ENCODE measurements at places on chromosomes 3 and 15.
A peak's percentile ranks its signal among the peaks of the same experiment; 100 is the strongest.

DNA sequence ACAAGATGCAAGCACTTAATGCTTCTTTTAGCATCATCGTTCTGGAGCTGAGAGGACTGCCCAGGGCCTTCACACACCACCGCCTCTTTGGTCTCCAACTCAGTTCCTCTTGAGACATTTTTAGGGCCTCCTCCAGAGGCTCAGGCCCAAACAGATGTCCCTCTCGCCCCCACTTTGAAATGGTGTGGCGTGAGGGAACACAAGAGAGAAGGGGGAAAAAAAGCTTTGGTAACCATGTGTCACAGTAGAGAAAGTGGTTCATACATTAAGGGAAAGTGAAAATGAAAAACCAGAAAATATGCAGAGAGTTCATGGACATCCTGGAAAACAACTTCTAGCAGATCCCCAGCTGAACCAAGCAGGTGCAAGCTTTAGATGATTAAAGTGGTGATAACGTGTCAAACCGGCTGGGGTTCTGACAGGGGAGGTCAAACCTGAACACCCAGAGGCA is 33.1 kb upstream of the FOXP1 start:
- DNase-seq: no peak

DNA sequence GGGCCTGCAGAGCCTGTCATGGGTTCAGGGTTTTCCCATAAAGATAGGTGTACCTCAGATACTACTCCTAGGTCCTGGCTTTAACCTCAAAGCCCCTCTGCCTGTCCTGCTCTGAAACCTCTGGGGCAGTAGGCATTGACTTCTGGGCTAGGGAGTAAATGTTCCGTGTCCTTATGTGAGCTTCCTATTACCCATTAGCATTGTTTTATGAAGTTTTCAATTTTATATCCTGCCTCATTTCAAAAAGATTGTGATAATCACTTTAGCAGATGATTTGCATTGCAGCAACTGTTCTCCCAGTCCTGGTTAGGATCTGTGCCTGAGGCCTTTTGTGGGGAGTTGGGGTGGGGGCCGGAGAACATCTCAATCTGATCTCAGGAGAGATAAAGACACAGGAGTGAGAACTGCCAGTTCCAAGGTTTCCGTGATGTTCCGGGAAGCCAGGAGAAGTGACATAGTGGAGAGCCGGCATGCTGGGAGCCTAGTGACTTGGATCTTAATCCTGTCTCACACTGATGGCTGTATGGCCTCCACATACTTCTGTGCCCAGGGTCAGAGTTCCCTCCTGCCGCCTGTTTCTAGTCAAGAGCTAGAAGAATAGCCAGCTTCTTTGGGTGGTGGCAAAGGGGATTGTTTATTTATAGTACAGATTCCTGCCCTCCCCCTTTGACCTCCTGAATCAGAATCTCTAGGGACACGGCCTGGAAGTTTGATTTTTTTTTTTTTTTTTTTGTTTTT is 10.6 kb downstream of the TPM1 start:
- peak; percentile 67 for DNase-seq

DNA sequence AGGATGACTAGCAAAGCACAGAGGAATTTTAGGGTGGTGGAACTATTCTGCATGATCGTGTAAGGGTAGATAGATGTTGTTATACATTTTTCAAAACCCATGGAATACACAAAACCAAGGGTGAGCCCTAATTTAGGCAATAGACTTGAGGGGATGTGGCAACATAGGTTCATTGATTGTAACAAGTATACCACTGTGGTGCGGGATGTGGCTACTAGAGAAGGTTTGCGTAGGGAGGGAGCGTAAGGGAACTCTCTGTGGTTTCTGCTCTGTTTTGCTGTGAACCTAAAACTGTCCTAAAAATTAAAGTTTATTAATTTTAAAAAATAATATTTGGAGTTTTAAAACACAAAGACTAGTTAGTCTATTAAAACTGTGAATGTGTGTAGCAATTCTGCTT is 202.8 kb downstream of the PLCL2 start:
- no peak for DNase-seq

DNA sequence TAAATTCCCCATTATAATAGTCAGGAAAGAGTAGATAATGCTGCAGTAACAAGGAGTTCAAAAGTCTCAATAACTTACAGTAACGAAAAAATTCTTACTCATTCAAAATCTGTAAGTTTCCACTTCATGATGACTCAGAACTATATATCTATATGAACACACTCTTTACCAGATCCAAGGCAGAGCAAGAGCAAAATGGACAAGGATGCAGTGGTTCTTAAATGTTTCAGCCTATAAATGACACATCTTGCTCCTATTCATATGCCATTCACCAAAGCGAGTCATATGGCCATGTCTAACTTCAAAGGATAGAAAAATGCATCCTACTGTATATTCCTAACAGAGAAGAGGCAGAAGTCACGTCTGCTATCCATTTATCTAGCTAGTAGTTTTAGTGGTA is 787.7 kb downstream of the NAALADL2 start:
- DNase-seq: no peak

GRCh38 chr3:64073158-64073761 is 50.0 kb upstream of the PSMD6 start:
- DNase-seq: no peak

GRCh38 chr3:172808969-172809546 is 58.5 kb downstream of the ECT2 start:
- DNase-seq: peak; percentile 85

DNA sequence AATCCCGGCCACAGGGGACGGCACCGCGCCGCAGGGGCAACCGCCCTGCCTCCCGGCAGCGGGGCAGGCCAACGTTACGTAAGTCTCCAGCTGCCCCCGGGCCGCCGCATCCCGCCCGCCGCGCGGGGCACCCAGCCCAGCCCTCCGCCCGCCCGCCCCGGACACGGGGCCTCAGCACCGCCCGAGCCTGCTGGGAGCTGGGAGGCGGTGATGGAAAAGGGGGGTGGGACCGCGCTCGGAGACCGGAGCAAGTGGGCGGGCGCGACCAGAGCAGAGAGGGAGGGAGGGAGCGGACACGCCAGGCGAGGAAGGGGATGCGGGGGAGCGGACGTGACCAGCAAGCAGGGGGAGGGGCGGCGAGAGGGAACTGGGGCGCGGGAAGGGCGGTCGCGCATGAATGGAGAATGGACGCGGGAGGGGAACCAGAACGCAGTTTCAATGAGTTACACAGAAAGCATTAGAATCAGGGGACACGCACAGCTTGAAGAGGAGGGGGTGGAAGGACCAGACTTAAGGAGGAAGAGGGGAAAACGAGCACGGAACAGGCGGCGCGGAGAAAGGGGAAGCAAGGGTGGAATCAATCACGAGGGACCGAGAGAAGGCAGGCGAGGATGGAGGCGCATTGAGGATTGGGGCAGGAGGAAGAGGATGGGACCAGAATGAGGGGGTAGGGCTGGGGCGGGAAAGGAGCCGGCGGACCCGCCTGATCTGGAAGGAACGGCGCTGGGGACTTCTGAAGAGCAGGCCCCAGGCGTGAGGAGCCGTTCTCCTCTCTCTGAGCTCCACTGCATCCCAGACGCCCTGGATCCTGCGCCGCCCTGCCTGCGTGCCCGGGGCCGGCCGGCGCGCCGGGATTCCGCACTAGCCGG is 559 bp downstream of the PKM start:
- DNase-seq: peak; percentile 83

DNA sequence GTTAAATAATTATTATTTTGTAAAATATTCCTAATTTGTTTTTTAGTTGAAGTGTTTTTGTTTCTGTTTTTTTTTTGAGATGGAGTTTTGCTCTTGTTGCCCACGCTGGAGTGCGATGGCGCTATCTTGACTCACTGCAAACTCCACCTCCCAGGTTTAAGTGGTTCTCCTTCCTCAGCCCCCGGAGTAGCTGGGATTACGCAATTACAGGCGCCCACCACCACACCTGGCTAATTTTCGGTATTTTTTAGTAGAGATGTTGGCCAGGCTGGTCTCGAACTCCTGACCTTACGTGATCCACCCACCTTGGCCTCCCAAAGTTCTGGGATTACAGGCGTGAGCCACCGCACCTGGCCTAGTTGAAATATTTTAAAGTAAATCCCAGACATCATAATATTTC is 48.7 kb upstream of the GATM start:
- no peak for DNase-seq

DNA sequence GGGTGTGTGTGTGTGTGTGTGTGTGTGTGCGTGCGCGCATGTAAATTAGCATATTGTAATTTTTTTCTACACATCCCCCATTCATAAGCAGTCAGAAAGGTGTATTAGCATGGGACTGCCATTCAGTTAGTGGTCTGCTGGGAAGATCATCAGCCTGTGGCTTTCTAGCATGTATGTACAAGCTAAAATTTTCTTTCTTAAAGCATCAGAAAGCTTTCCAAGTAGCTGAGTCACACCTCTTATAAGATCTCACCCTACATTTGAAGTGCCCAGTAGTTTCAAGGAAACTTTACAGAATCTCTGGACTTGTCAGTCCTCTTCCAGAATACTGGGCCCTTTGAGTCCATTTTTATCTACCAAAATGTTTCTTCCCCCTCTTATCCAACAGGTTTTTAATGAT is 411.4 kb upstream of the TPRG1 start:
- DNase-seq: peak; percentile 56

DNA sequence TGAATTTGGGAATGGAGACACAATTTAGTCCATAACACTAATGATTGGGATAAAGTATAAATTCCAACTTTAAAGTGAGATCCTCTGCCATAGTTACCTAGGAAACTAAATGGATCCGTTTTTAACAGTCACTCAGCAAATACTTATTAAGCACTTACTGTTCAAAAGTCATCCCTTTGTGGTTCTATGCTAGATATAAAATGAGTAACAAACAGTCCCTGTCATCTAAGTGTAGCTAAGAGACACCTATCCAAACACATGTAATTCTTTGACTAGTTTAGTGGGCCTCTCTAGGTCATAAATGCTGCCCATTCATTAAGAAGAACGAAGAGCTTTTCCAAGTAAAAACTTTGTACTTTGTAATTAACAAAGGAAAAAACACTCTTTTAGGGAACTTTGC is 244.2 kb upstream of the CDIN1 start:
- DNase-seq: no peak

GRCh38 chr15:29888646-29889045 is 66.4 kb upstream of the TJP1 start:
- DNase-seq: peak; percentile 65

DNA sequence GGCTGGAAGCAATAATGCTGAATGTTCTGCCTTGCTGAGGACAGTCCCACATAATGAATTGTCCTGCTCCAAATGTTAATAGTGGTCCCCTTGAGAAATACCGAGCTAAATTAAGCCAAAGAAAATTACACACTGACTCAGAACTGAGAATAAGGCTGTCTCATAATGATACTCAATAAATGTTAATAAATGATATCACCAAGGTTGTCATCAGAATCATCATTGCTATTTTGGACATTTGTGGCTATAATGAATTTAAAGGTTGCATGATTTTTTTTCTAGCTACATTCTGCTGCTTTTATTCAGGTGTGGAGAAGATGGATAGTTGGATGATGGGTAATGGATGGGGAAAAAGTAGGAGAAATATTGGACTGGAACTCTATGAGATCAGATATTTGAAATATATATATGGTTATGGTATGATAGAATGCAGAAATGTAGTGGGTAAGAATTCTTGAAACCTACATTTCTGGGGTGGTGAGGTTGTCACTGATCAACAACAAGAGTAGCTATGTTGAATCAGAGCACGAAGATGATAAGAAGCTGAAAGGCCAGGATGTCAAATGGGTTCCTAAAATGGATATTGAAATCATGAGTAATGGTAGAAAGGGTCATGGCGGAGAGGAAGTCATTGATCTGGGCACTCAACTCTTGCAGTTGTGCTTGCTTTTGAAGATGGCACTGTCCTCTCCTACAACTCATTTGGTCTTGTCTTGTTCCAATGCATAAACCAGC is 12.8 kb downstream of the CHST2 start:
- DNase-seq: no peak

DNA sequence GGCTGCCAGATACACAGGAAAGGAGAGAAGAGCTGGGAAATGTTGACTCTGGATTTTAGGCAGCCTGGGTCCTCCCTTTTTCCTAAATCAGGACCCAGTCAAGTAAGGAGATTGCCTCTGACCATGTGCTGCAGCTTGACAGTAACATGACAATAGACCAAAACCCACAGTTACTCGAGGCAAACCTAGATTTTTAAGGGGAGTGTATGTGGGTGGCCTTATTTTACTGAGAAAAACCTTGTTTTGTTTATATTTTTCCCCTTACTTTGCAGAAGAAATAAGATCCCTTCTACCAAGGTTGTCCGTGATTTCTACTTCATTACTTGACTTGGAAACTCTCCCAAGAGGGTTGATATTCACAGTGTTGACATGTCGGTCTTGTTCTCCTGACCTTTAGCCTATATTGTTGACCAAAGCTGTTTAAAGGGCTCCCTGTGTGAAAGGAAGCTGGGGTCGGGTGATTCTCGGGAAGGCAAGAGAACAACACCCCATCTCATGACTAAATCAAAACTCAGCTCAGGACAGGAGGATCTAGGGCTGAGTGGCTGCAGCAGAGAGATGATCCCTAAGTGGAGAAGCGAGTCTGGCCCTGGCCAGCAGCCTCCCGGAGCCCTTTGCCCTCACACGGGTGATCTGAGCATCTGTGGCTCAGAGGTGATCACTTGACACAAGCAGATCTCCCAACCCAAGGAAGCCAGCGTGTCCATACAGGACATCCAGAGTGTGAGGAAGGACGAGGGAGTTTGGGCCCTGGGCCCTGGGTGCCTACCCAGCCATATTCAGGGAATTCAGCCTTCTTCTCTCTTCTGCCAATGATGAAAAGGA is 31.0 kb upstream of the SLCO2A1 start:
- no peak for DNase-seq

GRCh38 chr3:9290566-9290965 is 41.1 kb upstream of the SRGAP3 start:
- no peak for DNase-seq

- DNase-seq: no peak
These were observed 265.2 kb upstream of the PROK2 start for GRCh38 chr3:72050048-72050632.

- no peak for DNase-seq
These were observed 34.5 kb downstream of the ZBTB11 start for GRCh38 chr3:101642441-101642840.

DNA sequence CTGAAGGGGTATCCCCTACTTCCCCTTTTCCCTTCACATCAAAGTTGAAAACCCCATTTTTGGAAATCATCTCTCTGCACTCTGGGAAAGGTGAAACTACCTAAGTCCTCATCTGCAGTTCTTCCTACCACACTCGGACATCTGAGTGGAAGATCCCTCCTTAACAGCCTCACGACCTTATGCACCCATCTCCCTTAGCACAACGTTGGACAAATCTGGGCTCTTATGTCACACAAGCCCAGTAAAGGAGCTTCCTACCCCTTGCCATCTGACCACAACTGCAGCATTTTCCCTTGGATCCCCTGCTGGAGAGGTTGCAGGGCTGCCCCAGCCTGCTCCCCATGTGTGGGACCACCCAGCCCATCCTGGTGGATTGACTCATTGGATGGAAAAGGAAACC is 252.1 kb upstream of the ST8SIA2 start:
- DNase-seq: no peak

GRCh38 chr3:125401402-125401801 is 26.3 kb upstream of the ZNF148 start:
- peak; percentile 35 for DNase-seq

GRCh38 chr3:59212128-59212779 is 162.4 kb upstream of the CFAP20DC start:
- peak; percentile 78 for DNase-seq

- DNase-seq: peak; percentile 29
These were observed 71.9 kb upstream of the MBNL1 start for GRCh38 chr3:152196782-152197181.

- DNase-seq: no peak
These were observed 279.7 kb upstream of the GOLGA6L4 start for GRCh38 chr15:83955806-83956265.
